ENCODE measurements at places on chromosomes 3 and 15. TPM values are rescaled to one million over a fixed set of nuclear protein-coding genes. Genes with fewer than 3 reads are reported as not detected.

- no peak for DNase-seq
These were observed 43.6 kb downstream of the C2CD4B start for GRCh38 chr15:62121273-62122015.

The ITIH4 gene
- 34.2 TPM for total RNA-seq

DNA sequence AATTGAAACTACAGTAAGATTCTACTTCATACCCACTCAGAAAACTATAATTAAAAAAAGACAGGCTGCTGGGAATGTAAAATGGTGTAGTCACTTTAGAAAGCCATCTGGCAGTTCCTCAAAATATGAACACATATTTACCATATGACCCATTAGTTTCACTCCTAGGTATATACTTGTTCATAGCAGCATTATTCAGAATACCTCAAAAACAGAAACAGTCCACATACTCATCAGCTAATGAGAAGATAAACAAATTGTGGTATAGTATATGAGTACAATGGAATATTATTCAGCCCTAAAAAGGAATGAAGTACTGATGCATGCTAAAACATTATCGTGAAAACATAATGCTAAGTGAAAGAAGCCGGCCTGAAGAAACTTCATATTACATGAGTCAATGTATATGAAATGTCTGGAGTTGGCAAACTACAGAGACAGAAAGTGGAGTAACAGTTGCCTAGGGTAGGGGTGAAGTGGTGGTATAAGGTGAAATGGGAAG is 23.8 kb downstream of the WDR53 start:
- no peak for DNase-seq

The SMCO1 gene
- 7.3 TPM for total RNA-seq

GRCh38 chr3:100106094-100106493 is 8.2 kb downstream of the FILIP1L start:
- DNase-seq = no peak

- no peak for DNase-seq
These were observed 112.3 kb downstream of the RORA start for GRCh38 chr15:61116825-61117224.

DNA sequence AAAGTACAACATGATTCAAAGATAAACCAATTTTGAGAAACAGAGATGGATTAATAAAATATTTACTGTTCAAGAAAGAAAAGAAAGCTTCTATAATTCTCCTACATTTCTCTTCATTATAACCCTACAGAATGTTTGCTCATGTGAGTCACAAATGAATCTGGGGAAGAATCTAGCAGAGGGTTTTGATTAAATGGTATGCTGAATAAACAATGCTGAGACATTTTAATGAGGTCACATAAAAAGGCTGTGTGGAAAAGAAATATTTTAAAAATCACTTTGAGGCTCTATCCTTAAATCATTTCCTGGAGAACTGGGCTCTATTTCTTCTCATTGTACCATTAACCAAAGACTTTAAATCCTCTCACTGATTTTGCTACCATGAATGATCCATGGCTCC is 727.7 kb downstream of the NTRK3 start:
- DNase-seq = no peak

DNA sequence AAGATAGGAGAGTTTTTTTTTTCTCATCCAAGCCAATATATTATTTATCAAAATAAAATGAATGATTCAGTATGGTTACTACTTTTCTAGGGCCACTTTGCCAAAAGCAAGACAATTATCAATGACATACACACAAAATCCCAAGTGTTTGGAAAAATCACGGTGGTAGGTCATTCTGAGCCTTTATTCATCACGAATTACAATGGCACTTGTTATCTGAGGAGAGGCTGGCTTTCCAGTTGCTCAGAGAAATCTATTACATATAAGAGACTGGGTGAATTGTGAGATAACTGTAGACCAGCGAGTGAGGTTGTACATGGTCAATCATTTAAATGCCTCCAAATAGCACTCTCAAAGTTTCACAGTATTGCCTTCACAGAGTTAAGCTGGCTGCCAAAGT is 20.4 kb upstream of the FGF12 start:
- DNase-seq = no peak

DNA sequence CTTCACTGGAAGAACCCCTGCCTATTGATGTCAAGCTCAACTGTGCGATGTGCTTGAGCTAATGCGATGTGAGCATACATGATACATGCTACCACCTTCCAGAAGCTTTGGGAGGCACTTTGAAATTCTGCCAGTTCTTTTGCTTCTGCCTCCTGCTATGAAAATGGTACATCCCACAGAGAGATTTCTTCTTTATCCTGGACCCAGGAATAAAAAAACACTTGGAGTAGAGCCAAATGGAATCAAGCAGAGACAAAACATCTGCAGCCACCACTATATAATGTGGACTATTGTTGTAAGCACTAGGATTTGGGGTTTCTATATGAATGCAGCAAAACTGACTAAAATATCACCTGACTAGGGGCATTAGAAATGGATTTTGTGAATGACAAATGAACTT is 119.9 kb upstream of the GAP43 start:
- DNase-seq = no peak

DNA sequence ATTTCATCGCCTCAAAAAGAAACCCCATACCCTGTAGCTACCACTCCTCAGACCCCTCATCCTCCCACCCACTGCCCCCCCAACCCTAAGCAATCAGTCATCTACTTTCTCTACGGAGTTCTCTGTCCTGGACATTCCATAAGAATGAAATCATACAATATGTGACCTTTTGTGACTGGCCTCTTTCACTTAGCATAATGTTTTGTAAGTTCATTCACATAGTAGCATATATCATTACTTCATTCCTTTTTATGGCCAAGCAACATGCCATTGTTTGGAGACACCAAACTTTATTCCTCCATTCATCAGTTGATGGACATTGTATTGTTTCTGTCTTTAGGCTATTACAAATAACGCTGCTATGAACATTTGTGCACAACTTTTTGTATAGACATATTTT is 64.2 kb downstream of the TNIK start:
- no peak for DNase-seq

DNA sequence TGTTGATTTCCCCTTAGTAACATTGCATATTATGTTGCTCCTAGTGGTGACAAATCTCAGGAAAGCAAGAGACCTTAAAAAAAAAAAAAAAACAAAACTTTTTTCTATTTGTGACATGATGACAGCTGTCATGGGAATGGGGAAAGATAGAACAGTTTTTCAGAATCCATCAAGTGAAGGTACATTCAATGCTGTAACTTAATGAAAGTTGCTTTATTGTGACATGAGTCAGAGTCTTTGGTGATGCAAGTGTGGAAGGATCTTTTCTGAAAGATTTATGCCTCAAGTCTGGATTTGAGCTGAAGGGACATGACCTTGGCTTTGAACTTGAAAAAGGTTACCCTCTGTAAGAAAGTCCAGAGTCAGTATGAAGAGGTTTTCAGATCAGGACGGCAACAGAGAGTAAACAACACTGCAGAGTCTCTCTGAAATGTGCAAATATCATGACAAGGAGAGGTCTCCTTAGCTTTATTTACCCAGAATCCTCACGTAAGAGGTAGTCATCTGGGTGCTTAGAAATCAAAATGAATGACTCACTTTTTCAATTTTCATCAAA is 424.7 kb downstream of the CNTN4 start:
- DNase-seq = no peak

DNA sequence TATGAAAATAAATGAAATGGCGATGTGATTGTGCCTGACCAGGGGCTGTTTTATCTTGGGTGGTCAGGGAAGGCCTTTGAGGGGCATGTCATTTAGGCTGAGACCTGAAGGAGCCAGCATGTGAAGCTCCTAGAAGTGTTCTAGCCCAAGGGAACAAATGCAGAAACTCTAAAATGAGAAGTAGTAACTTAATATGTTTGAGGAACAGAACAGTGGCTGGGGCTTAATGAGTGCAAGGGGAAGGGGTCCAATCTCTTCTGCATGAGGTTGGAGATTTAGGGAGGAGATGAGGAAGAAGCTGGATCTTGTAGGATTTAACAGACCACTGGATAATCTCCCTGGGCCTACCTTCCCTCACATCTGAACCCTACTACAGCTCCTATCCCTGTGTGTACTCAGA is 110.5 kb downstream of the AKAP13 start:
- DNase-seq = no peak

DNA sequence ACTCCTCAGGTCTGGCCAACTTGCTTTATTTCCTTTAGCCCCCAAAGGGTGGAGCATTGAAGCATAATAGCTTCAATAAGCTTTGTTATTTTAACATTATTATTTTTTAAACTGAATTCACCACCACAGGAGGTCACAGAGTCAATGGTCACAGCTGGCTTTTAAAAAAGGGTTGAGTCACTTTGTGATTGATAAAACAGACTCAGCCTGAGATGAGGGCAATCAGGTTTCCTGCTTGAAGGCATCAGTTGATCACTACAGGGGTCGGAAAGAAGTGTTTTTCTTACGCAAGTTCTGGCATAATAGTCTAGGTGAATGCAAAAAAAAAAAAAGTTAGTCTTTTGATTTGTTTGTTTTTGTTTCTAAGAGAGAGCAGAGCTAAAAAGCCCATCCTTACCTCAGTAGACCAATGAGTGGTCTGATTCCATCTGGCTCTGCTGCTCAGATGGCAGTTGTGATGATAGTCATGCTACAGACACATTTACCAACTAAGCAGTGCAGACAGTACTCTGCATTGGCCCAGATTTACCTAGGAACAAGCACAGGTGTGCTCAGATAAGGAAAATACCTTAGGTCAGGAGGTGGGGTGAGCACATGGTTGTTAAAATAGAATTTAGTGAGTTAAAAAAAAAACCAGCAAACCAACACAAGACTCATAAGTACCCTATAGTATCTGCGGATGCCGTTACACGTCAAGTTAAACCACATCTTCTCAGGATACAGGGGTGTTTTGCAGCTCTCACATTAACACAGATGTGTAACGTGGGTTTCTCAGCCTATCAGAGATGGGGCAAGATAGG is 22.6 kb downstream of the ZNF80 start:
- DNase-seq = no peak

GRCh38 chr15:98442379-98442833 is 205.9 kb upstream of the IGF1R start:
- no peak for DNase-seq

DNA sequence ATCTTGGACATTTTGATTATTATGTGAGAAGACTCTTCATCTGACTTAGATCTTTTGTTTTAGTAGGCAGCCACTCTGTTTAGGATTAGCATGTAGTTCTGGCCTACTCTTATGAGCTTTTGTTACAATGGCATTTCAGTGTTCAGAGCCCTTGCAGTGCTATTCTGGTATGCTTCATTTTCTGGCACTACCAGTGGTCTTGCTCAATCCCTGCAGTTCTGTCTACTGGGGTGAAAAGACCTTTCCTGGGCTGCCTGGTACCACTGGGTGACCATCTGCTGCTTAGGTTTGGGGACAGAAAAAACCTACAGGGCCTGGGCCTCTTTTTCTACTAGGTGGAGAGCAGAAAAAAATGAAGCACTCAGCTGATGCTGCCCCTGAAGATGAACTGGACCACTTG is 42.5 kb downstream of the IL16 start:
- no peak for DNase-seq

DNA sequence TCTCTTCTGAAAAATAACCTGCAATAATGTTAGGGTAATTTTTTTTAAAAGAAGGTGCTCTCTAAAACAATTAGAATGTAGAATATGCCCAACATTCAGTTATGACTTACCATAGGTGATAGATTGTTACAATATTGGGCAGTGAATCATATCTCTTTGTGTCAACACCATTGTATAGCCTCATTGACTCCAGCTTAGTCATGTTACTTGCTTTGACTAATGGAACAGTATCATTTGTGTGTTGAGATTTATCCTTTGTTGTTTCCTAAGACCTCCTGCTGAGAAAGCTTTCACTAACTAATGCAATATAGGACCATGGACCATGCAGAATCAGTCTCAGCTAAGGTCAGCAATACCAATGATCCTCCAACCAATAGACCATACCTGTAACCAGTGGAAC is 1106.4 kb downstream of the SI start:
- no peak for DNase-seq

DNA sequence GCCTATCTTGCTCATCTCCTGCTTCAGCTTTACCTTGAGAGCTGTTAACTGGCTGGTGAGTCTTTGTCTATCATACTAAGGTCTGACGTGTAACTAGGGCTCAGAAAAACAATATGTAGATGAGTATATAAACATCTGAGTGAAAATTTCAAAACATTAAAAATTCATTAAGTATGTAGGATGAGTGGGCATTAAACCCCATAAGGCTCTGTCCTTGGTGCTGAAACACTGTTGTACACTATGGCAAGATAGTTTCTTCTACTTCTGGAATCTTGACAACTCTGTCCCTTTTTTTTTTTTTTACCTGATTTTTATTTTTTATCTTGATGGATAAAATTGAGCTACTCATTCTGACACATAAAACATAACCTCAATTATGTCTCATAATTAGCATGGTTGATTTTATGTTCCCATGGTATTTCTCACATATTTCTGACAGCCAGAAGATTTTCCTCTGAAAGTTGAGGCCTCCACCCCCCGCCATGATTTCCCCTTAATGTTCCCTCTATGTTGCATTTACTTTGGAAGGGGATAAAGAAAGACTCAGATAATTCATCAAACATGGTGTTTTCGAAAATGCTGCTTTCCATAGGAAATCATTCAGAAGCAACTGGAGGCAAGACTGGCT is 54.3 kb downstream of the DGKG start:
- no peak for DNase-seq

- no peak for DNase-seq
These were observed 53.7 kb upstream of the MAGI1 start for GRCh38 chr3:66092175-66092995.

GRCh38 chr3:146861262-146861661 is 256.1 kb upstream of the PLSCR5 start:
- no peak for DNase-seq

DNA sequence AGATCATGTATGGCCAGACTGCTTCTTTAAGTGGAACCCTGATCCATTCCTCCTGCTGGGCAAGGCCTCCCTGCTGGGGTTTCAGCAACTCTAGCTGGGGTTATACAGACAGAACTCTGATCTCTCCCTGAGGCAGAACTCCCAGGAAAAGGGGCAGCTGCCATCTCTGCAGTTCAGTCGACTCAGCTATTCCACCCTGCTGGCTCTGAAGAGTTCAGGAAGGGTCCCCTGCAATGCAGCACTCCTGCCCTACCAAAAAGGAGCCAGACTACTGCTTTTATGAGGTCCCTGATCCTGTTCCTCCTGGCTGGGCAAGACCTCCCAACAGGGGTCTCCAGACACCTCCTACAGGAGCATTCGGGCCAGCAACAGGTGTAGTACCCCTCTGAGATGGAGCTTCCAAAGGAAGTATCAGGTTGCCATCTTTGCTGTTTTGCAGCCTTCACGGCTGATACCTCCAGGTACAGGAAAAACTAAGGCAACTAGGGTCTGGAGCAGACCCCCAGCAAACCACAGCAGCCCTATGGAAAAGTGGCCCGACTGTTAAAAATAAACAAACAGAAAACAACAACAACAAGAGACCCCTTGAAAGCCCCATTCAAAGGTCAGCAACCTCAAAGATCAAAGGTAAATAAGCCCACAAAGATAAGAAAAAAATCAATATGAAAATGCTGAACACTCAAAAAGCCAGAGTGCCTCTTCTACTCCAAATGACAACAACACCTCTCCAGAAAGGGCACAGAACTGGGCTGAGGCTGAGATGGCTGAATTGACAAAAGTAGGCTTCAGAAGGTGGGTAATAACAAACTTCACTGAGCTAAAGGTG is 14.2 kb upstream of the CP start:
- no peak for DNase-seq
